ENCODE measurements at places on chromosomes 2 and 18. TPM values are rescaled to one million over a fixed set of nuclear protein-coding genes. Genes with fewer than 3 reads are reported as not detected.

The COL6A3 gene
- total RNA-seq: 12.2 TPM

The SPATA3 gene
- total RNA-seq: not detected

The TMEM37 gene
- not detected for total RNA-seq

The CIB4 gene
- not detected for total RNA-seq

The RFX8 gene
- total RNA-seq: 0.41 TPM

The GPR39 gene
- 2.9 TPM for total RNA-seq

The KRTCAP3 gene
- not detected for total RNA-seq

The OSR1 gene
- 3.7 TPM for total RNA-seq

The AGXT gene
- total RNA-seq: not detected

The SLC23A3 gene
- total RNA-seq: under 0.01 TPM

DNA sequence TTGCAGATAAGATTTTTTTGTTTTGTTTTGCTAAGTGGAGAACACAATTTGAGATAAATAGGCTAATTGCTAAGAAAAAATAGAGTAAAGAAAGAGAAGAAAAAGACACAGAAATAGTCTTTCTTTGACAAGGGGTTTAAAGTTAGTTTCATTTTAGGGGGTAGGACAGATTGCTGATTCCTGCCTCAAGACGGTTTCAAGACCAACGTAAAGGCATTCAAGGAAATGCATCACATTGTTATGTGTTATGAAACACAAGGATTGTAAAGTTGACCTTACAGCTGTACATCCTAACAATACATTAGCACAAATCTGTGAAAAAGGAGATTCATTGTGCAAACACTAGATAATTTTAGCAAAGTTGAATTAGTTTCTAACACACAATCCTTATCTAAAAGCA lies 22.7 kb upstream of the ETAA1 start:
- DNase-seq: no peak

- DNase-seq: no peak
Observed at GRCh38 chr2:55371376-55371775, 48.3 kb downstream of the CCDC88A start.

DNA sequence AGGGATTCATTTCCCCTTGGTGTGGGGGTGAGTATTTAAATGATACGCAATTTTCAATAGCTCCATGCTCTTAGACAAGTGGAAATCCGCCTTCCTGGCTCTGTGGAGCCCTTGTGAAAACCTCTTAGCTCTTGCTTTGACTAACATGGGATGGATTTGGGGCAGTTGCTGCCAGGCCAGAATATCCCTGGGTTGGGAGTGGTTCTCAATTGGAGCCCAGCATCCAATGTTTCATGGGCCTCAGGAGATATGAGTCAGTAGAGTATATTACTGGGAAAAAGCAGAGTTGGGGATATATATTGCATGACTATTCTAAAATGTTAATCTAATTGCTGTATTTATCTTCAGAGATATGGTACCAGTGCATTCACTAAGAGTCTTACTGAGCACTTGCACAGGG lies 104.4 kb upstream of the IL1R2 start:
- no peak for DNase-seq

- no peak for DNase-seq
Observed at GRCh38 chr2:72000110-72000509, 147.6 kb downstream of the CYP26B1 start.

DNA sequence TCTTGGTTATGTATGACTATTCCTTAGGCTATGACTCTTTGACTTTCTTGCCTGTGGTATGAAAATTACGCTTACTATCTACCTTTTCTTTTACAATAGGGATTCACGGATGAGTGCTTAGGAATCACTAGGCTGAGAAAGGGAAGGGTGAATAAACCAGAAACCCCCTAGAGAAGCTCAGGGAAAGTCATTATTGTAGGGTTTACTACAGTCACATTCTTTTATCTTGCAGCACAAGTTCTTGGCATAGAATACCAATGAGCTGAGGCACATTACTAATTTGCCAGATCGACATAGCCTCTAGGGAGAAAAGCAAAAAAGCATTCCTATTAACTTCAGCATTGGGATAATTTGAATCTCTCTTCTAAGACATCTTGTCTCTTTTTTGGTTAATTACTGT lies 103.3 kb downstream of the ST6GAL2 start:
- no peak for DNase-seq

- no peak for DNase-seq
Observed at GRCh38 chr2:62056341-62056740, 139.6 kb upstream of the B3GNT2 start.

DNA sequence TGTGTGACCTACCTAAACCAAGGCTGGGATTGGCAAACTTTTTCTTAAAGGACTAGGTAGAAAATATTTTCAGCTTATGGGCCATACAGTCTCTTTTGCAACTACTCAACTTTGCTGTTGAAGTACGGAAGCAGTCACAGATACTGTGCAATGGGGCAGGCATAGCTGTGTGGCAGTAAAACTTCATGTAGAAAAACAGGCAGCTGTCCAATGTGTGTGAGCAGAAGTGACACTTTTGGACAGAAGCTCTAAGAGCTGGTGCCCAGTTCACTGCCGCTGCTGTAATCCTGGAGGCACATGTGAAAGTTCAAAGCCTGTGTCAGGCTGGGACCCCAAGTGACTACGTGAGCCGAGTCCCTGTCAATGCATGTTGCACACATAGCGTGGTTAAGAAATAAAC lies 46.7 kb downstream of the MAPK4 start:
- no peak for DNase-seq

GRCh38 chr2:50385349-50385748 lies 646.6 kb downstream of the NRXN1 start:
- DNase-seq: no peak

- DNase-seq: no peak
Observed at GRCh38 chr18:65737471-65737955, 13.3 kb upstream of the CDH7 start.

GRCh38 chr2:25161055-25161781 lies 7.2 kb downstream of the POMC start:
- DNase-seq: no peak

DNA sequence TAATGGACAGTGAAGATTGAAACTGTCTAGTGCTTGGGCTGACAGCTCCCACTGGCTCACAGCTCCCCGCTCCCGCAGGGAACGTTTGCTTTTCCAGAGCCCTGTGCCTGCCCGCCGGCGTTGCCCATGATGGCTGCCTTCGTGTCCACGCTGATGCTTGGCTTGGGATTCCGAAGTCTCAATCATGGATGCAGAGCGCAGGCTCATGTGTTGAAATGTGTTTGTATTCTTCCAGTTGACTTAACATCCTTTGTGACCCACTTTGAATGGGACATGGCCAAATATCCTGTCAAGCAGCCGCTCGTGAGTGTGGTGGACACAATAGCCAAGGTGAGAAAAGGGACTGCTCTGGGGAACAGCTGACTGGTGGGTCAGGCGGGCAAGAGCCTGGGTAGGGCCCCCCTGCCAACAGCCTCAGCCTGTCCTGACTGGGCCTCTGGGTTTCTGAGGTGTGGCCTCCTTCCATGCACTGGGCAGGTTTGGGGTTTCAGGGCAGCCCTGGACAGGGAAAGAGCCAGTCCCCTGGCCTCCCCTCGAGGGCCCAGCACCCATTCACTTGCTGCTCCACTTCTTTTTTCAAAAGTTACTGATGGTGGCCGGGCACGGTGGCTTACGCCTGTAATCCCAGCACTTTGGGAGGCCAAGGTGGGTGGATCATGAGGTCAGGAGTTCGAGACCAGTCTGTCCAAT lies 42.8 kb downstream of the ATP6V1C2 start:
- no peak for DNase-seq

DNA sequence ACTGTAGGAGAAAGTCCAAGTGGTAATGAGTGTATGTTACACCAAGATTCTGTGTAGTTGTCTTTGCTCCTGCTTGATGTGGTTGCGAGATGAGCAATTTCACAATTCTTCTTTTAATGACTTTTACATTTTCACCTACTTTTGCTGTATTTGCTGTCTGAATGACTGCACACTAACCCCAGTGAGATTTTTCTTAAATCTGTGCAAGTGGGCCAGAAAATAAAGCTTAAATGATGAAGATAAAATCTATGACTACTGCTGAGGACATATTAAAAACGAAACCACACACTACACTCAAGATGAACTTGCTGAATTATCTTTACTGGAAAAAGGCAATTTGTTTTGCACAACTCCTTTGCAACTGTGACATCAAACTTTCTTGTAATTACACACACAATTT lies 4.1 kb downstream of the LDAH start:
- no peak for DNase-seq

DNA sequence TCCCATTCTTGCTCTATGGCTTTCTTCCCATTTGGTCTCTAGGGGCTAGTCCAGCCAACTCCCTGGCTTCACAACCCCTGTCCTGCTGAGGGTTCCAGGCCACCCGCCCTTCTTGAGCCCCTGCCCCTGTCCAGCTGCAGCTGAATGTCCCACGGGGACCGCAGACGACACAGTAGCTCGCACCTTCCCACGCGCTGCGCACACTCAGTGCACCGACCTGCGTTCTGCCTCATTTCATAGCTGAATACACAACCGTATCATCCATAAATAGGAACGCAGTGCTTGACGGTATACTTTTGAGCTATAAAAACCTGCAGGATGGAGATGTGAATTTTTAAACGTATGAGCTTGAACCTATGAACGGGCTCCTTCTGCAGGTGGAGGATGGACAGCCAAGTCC lies 660.4 kb upstream of the SALL3 start:
- no peak for DNase-seq

DNA sequence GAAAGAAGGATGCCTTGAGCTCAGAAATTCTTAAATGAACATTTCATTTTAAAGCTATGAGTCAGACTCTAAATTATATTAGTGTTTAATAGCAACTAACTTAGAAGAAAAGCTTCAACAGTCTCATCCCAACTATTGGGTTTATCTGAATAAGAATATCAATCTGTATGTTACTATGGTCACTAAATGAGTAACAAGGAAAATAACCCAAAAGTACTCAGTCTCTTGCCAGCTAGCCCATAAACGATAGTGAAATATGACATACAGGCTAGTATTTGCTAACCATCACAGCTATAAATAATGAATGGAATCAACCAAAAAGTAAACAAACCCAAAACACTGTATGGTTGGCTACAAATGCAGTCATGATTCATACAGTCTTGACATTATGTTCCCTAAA lies 174.9 kb downstream of the RAB3GAP1 start:
- DNase-seq: no peak

DNA sequence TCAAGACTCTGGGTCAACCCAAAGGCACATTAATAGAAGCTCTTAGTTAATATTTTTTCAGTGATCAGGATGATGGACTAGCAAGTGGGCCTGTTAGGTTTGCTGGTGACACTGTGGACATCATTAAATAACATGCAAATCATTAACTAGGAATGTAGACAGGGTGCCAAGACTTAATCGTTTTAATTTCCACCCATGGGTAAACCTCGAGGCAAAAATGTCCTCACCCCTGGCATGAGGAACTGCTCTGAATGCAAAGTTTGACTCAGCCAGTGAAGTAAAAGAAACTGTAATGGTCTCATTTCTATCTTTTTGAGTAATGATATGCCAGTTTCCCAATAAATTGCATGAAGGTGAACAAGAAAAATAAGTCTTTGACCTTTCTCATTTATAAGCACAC lies 152.6 kb upstream of the MEX3C start:
- DNase-seq: no peak

- DNase-seq: no peak
Observed at GRCh38 chr2:64300066-64300465, 153.9 kb upstream of the LGALSL start.

GRCh38 chr2:24272161-24272802 lies 88.1 kb downstream of the ITSN2 start:
- no peak for DNase-seq

DNA sequence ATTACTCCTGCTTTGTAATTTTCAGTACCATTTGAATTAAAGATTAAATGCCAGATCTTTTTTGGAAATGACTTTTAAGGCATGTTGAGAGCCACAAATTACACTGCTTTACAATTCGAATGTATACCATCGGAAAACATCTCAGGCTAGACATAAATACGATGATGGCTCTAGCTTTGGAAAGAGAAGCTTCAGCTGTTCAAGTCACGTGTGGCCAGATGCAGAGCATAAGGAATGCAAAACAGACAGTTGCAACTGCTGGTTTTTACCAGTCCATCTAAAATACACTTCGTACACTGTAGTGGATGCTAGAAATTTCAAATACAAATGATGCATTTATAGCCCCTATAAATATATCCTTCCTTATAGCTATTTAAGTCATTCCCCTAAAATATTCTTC lies 8.0 kb downstream of the ZNF516 start:
- DNase-seq: no peak

GRCh38 chr2:68043032-68043431 lies 19.8 kb downstream of the C1D start:
- DNase-seq: no peak

GRCh38 chr2:30938196-30938595 lies 130.9 kb upstream of the CAPN13 start:
- DNase-seq: no peak

DNA sequence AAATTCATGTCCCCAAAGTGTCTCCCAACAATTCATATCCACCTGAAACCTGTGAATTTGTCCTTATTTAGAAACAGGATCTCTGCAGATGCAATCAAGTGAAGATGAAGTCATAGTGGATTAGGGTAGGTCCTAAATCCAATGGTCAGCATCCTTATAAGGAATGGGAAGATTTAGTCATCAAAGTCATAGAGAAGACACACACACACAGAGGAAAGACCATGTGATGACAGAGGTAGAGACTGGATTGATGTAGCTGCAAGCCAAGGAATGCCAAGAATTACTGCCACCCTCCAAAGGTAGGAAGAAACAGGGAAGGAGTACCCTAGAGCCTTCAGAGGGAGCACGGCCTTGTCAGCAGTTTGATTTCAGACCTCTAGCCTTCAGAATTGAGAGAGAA lies 17.7 kb downstream of the ADD2 start:
- no peak for DNase-seq

DNA sequence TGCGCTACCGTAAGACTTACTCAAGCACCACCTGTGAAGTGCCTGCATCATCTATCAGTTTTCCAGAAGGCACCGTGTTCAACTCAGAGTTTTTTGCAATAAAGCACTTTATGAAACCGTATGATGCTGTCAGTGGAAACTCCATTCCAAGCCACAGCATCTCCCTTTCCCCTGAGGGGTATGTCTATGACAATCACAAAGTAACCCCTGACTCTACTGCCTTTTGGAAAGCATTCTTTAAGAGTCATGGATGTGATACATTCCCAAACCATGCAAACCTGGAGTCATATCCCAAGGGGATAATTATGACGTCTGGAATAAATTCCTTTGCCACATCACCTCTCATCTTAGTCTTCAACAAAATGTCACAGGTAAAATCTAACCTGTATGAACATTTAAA lies 39.2 kb downstream of the UNC50 start:
- DNase-seq: no peak

GRCh38 chr18:36814994-36815393 lies 13.8 kb downstream of the TPGS2 start:
- DNase-seq: no peak

DNA sequence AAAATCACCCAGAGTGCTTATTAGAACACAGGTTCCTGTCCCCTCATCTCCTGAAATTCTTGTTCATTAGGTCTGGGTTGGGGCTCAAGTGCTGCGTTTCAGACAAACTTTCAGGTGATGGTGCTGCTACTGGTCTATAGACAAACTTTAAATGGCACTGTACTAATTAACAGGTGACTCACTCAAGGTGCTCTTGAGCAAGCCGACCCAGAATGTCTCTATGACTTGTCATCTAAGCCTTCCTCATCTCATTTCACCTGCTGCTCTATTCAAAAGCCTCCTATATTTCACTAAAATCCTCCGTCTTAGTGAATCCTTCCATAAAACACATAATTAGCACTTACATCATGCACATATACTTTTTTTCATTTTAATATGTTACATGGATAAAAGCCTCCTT lies 29.9 kb upstream of the STK39 start:
- no peak for DNase-seq

GRCh38 chr2:19786408-19787058 lies 115.2 kb downstream of the TTC32 start:
- no peak for DNase-seq
